ENCODE measurements at places on chromosomes 1 and 21. TPM values are rescaled to one million over a fixed set of nuclear protein-coding genes. Genes with fewer than 3 reads are reported as not detected.

The CFHR2 gene
- total RNA-seq: not detected

The KCNE2 gene
- 1.6 TPM for total RNA-seq

The PRDM16 gene
- 4.7 TPM for total RNA-seq

The NUDT4B gene
- total RNA-seq: 1.0 TPM

The PHC2 gene
- total RNA-seq: 31.3 TPM

Data from skeletal muscle tissue (tissue), 5 donors.